ENCODE measurements at places on chromosomes 6 and 20.

GRCh38 chr20:25987073-25987927 is 290.6 kb upstream of the ZNF337 start:
- DNase-seq: peak; percentile 50

DNA sequence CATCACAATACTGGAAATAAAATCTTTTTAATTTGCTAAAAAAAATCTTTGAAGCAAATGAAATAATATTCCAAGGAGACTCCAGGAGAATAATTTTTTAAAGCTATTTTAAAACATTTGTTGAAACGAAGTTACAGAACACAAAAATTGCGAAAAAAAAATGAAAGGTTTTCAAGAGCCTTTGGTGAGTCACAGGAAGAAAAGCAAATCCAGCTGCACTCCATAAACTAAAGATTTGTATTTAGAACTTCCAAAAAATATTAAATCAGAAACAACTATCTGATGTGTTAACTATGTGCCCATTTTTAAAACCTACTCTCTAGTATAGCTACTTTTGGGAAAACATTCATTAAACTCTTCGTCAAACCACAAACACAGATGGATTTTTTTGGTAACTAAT is 23.6 kb downstream of the PDSS2 start:
- no peak for DNase-seq

DNA sequence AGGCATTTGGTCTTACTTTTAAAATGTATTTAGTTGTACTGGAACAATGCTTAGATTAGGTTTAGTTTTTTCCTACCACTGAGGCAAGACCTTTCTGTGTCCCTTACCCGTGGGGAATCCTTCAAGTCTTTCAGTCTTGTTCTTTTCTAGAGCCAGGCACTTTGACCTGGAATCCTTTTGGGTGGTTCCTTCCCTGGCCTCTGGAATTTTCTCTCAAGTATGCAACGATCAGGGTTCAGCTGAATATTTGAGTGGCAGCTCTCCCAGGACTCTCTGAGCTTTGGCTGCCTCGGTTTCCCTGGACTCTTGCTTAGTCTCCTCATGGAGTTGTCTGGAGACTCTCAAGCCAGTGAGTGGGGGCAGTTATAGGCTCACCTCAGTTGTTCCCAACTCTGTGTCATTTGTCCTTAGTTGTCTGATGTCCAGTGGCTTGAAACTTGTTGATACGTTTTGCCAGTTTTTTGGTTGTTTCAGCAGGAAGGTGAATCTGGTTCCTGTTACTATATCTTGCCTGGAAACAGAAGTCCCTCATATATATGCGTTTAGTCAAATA is 118.1 kb downstream of the QKI start:
- no peak for DNase-seq

- no peak for DNase-seq
These were observed 132.9 kb downstream of the SCML4 start for GRCh38 chr6:107691062-107691751.

DNA sequence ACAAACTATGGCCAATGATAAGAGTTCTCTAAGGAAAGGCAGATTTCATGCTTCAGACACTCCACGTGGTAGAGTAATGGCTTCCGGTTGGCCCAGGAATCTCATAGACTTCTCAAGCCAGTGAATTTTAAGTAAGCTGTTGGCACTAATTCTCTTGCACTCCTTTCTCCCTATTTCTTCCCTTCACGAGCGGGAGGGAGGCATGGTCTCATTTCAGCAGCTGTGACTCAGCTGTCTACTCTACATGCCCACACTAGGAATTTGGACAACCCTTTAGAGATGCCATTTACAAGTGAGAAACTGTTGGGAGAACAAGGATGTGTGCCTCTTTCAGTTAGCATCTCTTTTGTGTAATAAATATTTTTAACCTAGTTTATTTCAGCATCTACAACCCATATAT is 107.7 kb downstream of the PTPRK start:
- DNase-seq: no peak

DNA sequence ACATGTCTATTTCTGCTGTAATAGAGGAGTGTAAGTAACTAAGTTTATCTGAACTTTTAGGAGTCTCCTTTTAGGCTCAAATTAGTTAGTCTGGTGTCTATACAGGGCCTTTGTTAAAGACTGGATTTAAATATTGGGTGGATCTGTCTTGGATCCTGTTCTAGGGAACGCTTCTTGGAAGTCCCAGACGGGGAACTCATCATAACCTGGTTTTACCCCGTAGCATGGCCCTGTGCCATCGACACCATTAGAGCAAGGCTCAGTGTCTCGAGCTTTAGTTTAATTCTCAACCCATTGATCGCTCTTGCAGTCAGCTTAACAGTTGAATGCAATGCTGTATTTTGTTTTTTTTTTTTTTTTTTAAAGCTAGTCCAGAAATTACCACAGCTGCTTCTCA is 89.9 kb downstream of the CARMIL1 start:
- no peak for DNase-seq

- peak; percentile 49 for DNase-seq
These were observed 34.9 kb downstream of the RNF24 start for GRCh38 chr20:3980260-3981131.

- DNase-seq: peak; percentile 67
These were observed 36.3 kb upstream of the SIRT5 start for GRCh38 chr6:13538084-13538483.

DNA sequence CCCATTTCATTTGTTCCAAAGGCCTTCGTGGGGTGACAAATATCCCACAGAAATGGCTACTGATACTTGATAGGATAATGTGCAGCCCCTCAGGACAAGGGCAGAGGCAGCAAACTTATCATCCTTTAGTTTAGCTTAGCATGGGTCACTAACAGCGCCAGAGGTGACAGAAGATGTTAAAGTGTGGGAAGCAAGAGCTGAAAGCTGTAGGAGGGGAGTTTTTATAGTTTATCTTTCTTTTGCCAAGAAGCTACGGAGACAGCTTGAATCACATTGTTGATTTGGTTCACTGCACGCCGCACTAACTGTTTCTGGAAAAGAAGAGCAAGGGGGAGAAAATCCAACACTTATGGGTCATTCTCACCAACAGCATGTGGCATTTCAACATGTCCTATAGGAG is 773.9 kb upstream of the MMS22L start:
- no peak for DNase-seq

GRCh38 chr6:99241905-99242534 is 107.5 kb downstream of the FAXC start:
- DNase-seq: peak; percentile 13

- no peak for DNase-seq
These were observed 283.4 kb upstream of the RUNX2 start for GRCh38 chr6:45044510-45045252.

- DNase-seq: no peak
These were observed 40.6 kb downstream of the STXBP5 start for GRCh38 chr6:147244832-147245231.

DNA sequence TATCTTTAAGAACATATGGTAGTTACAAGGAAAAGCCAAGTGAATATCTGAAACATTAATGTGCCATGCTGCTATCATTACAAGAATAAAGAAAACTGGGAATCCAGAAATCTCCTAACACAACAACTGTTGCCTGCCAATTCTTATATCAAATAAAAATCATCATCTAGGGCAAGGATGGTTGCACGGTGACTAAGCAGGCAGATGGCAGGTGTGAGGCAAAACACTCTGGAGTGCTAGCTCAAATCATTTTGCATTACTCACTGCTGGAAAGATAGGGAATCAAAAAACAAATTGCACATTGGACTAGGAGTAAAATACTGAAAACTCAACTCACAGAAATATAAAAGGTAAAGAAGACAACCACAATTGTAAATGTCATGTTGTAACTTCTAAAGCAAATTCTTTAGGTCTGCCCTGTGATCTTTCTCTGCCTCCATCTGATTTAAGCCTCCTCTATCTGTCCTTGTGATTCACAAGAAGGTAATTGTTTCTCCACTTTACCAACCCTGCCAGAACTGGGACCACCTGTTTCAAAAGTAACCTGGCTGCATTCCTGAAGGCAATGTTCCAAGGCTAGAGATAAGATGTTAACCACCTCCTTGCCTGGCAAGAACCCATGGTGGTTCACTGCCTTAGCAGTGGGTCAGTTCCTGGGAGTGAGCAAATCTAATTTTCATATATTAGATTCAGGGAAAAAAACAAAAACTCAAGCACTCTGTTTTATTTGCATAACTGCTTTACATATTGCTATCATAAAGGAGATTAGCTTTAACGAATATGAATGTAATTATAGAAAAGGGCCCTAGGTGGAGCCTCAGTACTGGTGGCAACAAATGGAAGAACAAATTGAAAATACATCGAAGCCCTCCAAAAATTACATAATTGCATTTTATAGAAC is 33.1 kb upstream of the LCA5 start:
- peak; percentile 51 for DNase-seq

- DNase-seq: no peak
These were observed 15.5 kb upstream of the NPEPL1 start for GRCh38 chr20:58677079-58677604.

- DNase-seq: no peak
These were observed 467.8 kb downstream of the PTPRT start for GRCh38 chr20:42721923-42722322.

DNA sequence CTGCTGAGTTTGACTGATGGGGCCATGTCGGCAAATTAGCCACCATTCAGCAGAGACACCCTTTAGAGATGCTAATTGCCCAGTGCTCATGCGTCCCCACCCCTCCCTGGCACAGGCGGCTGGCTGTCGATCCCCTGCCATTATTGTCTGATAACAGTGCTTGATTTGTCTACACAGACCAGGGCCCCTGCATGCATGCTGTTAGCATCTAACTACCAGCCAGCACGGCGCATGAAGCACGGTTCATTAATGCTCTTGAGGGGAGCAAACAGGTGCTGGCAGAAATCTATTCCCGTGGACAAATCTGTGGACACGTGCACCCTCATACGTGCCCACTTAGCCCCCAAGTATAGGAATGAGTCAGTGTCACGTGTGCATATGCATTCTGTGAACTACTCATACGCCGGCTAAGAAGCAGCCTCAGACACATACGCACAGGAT is 32.2 kb downstream of the KCNB1 start:
- DNase-seq: no peak

GRCh38 chr6:11628562-11628961 is 91.0 kb downstream of the TMEM170B start:
- no peak for DNase-seq

- DNase-seq: no peak
These were observed 13.0 kb downstream of the PNISR start for GRCh38 chr6:99412065-99412464.

GRCh38 chr6:90350689-90351554 is 54.3 kb upstream of the BACH2 start:
- no peak for DNase-seq

DNA sequence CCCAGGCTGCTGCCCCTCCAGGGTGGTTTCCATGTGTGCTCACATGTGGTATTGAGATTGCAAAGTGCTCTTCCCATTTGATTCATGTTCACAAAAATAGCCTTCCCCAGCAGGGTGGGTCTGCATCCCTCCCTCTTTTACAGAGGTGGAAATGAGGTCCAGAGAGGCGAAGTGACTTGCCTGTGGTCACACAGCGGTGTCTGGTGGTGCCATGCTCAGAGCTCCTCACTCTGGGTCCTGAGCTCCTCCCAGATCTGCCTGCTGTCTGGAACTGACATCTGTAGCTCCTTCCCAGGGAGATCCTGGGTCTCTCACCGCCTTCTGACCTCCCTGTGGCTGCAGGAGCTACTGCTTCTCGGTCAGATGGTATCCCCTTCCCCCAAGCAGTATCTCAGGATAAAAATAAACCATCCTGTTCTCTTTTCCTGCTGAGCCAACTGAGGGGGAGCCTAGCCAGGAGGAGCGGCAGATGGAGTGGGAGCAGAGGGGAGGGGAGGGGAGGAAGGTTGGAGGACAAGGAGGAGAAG is 11.9 kb downstream of the CD40 start:
- peak; percentile 48 for DNase-seq

GRCh38 chr6:15396808-15397207 is 150.9 kb downstream of the JARID2 start:
- no peak for DNase-seq

DNA sequence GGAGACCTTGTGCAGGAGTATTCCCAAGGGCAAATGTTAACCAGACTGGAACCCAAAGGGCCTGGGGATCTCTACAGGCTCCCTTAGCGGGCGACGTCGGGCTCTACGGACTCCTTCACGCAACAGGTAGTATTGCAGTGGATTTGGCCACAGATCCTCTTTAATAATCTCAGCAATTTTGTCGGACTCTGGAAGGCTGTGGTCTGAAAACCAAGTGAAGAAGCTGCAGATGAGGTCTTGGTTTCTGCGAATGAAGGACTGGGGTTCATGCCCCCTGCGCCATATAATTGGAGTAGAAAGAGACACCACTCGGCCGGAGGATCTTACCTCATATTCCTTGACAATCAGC is 1.3 kb downstream of the TSPYL1 start:
- no peak for DNase-seq

- DNase-seq: no peak
These were observed 115.6 kb downstream of the EPB41L2 start for GRCh38 chr6:130947464-130947863.

- DNase-seq: no peak
These were observed 35.7 kb downstream of the KCNQ5 start for GRCh38 chr6:72657407-72658197.
